Right ventricle myocardium inferior (tissue), 1 donor: ENCODE measurements at places on chromosomes 7 and 10.

- no peak for DNase-seq
Measured at GRCh38 chr10:60663850-60664249, 114.4 kb upstream of the CDK1 start.

DNA sequence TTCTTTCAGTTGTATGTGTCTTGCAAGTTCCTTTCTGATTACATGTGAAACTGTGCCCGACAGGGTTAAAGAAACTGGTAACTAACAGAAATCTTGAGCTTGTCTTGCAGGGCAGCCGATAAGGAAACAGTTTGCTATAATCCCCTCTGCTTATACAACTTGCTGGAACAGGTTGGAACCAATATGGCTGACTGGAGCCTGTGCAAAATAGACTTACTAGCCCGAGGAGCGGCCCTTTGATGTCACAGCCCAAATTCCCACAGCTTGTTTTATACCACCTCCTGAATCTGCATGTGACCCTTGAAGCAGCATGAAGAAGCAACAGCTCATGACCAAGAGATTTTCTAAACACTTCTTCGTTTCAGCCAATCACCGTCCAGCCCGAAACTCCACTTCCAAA, 3.3 kb upstream of the YKT6 start:
- no peak for DNase-seq

GRCh38 chr7:20304366-20304765, 26.3 kb upstream of the ITGB8 start:
- no peak for DNase-seq

DNA sequence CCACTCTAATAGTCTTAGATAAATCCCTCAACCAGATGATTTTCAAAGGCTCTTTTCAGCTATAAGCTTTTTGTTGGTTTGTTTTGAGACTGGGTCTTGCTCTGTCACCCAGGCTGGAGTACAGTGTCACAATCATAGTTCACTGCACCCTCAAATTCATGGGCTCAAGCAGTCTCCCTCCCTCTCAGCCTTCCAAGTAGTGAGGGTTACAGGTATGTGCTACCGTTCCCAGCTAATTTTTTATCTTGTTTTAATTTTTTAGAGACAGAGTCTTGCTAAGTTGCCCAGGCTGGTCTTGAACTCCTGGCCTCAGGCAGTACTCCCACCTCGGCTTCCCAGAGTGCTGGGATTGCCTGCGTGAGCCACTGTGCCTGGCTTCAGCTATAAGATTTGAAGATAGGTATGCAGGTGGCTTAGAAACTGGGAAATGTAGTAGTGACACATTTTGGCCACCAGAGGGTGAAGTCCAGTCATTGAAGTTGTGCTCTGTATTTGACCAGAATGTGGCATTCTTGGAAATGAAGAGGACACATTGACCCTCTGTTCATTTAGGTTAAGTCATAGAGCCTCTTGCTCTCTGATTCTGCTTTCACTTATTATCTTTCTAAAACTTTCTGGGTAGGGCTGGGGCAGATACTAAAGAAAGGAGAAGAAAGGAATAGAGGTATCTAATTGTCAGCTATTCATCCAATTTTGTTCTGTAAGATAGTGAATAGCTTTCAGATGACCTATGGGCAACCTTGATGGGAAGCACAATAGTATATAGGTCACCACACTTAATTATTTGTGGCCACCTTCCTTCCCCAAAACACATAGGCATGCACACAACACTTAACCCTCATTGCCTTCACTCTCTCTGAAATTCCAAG, 36.0 kb downstream of the R3HCC1L start:
- no peak for DNase-seq

- no peak for DNase-seq
Measured at GRCh38 chr10:113980408-113981087, 63.1 kb upstream of the ADRB1 start.

- no peak for DNase-seq
Measured at GRCh38 chr7:103373866-103374643, 26.6 kb downstream of the PSMC2 start.

DNA sequence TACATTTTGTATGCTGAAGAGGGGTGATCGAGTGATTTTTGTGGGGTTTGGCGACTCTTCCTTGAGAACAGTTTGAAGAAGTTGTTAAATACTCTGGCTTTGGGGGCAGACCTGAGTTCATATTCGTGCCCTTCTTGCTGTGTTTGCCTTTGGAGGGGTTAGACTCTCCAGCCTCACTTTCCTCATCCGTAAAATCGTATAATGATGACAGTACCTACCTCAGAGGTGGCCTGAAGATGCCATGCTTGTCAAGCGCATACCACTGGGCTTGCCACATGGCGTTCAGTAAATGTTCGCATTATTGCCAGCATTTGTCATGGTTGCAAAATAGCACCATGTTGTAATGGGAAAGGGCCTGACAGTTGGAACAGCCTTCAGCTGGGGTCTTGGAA, 1.3 kb downstream of the STK17A start:
- DNase-seq = no peak

DNA sequence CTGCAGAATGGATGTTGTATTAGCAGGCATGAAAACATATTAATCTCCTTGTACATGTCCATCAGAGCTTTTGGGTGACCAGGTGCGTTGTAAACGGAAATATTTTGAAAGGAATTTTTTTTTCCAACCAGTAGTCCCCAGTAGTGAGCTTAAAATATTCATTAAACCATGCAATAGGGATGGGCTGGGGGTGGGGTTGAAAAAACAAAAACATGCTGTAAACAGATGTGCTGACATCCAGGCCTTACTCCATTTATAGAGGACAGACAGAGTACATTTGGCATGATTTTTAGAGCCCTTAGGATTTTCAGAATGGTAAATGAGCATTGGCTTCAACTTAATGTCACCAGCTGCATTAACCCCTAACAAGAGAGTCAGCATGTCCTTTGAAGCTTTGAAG, 50.2 kb downstream of the PTPN12 start:
- DNase-seq = no peak

DNA sequence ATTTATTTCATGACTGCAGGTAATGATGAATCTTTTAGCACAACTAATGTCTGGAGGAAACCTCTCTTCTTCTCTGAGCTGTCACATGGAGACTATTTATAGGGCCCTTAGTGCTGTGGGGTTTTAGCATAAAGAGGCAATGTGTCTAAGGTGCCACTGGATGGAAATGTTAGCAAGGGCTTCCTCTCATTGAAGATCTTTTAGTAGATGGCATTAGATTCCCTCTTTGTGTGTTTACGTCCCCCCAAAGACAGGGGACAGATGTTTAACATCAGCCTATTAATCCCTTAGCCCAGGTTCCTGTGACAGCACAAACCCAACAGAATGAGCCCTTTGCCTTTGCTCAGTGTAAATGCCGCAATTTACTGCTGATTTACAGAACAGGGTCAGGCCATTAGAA, 208.6 kb downstream of the SKAP2 start:
- DNase-seq = no peak

DNA sequence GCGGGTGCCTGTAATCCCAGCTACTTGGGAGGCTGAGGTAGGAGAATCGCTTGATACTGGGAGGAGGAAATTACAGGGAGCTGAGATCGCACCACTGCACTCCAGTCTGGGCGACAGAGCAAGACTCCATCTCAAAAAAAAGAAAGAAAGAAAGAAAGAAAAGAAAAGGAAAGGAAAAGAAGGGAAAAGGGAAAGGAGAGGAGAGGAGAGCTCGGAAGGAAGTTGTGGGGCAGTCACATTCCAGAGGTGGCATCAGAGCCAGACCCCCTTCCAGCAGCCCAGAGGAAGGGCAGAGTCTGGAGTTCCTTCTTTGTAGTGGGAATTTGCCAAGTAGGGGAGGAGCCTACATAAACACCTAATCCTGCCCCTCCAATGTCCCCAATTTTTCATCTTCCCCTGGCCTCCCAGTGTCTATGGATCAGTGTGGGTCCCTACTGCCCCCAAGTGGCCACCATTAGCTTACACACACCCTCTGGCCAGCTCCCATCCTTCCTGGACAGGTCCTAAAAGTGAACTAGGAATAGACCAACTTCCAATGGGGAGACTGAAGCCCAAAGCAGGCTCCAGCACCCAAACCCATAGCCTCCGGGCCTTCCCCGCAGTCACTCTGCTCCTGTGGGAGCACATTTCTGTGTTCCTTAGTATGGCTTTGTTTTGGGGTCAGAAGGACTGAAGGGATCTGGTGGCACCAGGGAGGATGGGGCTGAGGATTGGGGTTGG, 39.6 kb upstream of the HSPB1 start:
- DNase-seq = no peak

DNA sequence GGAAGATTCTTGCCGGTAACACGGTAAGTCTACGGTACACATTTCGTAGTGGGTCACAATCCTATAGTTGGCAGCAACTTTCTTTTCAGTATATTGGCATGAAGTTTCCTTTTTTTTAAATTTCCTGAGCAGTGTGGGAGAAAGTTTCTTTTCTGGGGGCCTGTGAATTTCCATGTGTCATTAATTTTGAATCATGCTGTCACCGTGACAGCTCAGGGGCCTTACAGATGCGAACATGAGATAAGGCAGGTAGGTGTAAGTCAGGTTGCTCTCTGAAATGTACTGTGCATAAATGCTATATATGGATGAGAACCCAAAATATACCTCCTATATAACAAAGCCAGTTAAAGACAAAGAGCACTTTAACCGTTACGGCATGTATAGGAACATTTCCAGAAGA, 65.4 kb upstream of the SEM1 start:
- no peak for DNase-seq

- DNase-seq = no peak
Measured at GRCh38 chr10:113626809-113627355, 37.0 kb downstream of the NRAP start.

- DNase-seq = no peak
Measured at GRCh38 chr10:11670381-11670780, 58.9 kb upstream of the USP6NL start.

GRCh38 chr7:138924501-138925225, 56.5 kb downstream of the KIAA1549 start:
- no peak for DNase-seq

DNA sequence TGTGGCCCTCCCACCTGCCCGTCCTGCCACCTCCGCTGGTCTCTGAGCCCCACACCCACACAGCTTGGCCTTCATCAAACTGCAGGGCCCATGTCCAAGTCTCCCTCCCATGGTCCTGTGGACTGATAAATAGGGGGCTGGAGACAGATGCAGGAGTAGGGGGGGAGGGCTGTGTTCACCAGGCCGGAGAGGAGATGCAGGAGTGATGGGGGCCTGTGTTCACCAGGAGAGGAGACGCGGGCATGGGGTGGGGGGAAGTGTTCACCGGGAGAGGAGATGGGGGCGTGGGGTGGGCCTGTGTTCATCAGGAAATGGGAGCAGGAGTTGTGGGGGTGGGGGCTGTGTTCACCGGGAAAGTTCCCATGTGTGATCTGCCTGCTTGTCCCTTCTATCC, 37.0 kb downstream of the JAKMIP3 start:
- DNase-seq = no peak

GRCh38 chr7:1423264-1423811, 35.9 kb downstream of the MICALL2 start:
- no peak for DNase-seq

DNA sequence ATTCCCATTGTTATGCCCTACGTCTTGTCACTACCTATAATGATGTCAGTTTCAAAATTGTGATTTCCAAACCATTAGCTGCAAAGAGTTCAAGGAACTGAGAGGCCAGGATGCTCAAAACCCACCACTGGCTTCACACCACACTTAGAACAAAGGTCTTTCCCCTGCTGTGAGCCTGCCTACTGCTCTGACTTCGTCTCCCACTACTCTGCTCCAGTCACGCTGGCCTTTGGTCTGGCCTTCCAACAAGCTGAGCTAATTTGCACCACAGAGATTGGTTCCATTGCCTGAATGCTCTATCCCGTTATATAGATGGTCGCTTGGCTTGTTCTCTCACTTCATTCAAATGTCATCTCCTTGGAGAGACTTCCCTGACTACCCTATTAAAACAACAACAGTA, 572.1 kb upstream of the GALNT17 start:
- DNase-seq = no peak

DNA sequence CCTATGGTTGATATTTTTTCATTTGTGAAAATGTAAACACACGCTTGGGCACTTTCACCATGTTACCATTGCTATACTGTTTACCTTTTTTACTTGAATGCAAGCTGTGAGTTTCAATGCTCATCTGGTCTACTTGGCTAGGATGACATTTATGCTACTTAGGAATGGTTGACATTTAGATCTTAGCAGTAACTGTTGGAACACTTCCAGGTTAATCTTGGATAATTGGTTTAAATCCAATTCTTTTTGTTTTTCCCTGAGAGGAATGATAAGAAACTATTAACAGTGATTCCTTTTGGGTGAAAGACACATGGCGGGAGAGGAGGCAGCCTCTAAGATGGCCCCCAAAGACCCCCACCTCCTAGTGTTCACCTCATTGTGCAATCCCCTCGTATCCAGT, 51.4 kb upstream of the AMPH start:
- no peak for DNase-seq

DNA sequence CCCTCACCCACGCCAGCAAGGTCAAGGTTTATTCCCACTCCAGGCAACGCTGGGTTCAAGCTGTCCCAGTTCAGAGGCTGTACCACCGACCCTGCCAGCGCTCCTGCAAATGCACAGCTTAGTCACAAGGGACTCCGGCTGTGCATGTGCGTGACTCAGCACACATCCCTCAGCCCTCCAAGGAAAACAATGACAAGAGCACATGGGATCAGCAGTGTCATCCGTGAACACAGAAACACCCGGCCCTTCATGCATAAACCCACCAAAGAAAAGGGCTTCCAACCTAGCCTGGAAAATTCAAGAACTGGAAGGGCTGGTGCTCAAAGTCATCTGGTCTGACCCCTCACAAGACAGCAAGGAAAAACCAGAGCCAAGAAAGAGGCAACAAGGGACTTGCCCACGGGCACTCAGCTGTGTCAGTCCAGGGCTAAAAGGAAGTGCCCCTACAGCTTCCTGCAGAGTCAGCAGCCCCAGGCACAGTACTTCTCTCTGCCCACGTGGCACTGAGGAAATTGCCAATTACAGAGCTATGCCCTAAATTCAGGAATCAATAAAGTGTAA, 106.1 kb downstream of the KCNMA1 start:
- DNase-seq = no peak

GRCh38 chr7:129008645-129009414, 46.1 kb downstream of the TNPO3 start:
- no peak for DNase-seq

- no peak for DNase-seq
Measured at GRCh38 chr10:24210501-24210900, 1.6 kb downstream of the KIAA1217 start.

DNA sequence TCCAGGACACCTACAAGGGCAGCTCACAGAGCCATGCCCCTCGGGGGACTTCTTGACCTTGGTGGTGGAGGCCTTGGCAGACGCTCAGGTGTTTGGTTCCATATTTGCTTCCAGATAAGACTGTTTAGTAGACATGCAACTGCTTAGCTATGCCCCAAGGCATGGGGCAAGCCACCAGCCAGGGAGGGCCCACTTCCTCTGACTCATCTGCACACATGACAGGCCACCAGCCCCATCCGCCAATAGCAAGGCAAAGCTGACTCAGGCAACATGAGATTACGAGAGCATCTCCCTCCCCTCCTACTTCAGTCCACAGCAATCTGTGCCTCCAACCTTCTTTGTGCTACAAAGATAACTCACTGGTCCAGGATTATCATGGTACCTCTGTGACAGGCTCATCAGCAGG, 54.9 kb downstream of the KCNMA1 start:
- no peak for DNase-seq

DNA sequence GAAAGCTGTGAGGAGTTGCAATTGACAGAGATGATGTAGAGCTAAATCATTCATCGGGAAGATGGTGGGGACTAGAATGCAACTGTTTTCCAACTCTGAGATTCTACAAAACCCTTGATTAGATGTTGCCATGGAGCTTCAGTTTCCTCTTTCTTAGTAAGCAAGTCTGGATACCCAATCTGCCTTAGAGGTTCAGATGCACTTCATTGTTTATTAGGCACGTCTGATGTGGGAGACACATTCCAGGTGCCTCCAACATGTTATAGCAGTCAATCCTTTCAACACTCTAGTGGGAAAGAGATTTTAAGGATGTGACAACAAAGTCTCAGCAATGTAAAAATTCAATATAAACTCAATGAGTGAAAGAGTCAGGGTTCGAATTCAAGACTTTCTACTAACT, 291.3 kb upstream of the PHYHIPL start:
- DNase-seq = no peak
